ENCODE measurements at places on chromosomes 4 and X.

- peak; percentile 27 for DNase-seq
Measured at GRCh38 chr4:107183155-107183774, 147.2 kb upstream of the DKK2 start.

- no peak for DNase-seq
Measured at GRCh38 chrX:21616386-21616785, 41.7 kb downstream of the KLHL34 start.

DNA sequence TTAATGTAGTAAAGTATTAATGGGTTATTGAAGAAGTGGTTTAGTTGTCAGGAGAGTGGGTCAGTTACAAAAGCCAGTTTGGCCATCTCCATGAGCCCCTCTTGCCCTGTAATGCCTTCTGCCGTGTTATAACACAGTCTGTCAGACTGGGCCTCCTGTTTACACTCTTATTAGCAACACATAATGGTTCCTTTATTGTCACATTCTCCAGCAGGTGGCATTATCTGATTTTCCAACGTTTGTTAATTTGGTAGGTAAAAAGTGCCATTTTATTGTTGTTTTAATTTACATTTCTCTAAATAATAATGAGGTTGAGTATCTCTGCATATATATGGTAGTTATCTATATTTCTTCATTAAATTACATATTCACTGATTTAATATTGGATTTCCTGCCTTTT lies 560.8 kb downstream of the FGF13 start:
- no peak for DNase-seq

GRCh38 chrX:21655901-21656586 lies 2.1 kb downstream of the KLHL34 start:
- no peak for DNase-seq

- no peak for DNase-seq
Measured at GRCh38 chr4:47053485-47053884, 22.1 kb downstream of the GABRB1 start.

DNA sequence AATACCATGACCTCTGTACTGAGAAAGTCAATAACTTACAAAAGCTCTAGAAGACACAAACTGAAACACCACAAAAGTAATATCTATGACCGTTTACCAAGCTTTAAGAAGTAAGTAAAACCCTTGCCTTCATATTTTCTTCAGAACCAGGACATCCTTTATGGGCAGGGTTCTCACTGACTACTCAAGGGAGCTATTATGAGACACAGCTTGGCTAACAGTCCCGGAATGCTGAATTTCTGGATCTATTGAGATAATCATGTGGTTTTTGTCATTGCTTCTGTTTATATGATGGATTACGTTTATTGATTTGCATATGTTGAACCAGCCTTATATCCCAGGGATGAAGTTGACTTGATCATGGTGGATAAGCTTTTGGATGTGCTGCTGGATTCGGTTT lies 19.9 kb upstream of the CDS1 start:
- no peak for DNase-seq

- no peak for DNase-seq
Measured at GRCh38 chr4:9765091-9765490, 16.3 kb upstream of the DRD5 start.

DNA sequence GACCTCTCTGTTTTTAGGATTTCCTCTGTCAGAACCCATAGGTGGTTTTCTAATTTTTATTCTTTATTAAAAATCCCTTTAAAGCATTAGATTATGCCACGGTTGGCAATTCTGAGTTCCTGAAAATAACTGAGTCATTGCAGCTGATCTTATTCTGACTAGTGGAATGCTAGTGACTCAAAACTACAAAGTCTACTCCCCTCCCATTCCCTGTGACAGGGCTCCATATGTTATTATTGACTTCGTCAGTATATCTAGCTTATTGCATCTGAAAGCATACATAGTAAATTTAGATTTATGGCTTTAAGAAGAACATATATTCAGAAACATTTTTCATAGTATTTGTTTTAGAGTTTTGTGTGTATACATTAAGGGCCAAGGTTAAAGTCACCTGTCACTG lies 38.5 kb downstream of the HERC3 start:
- no peak for DNase-seq

- no peak for DNase-seq
Measured at GRCh38 chr4:182486881-182487280, 243.7 kb downstream of the TENM3 start.

- DNase-seq, result no peak
Measured at GRCh38 chr4:61298178-61298740, 98.1 kb downstream of the ADGRL3 start.

DNA sequence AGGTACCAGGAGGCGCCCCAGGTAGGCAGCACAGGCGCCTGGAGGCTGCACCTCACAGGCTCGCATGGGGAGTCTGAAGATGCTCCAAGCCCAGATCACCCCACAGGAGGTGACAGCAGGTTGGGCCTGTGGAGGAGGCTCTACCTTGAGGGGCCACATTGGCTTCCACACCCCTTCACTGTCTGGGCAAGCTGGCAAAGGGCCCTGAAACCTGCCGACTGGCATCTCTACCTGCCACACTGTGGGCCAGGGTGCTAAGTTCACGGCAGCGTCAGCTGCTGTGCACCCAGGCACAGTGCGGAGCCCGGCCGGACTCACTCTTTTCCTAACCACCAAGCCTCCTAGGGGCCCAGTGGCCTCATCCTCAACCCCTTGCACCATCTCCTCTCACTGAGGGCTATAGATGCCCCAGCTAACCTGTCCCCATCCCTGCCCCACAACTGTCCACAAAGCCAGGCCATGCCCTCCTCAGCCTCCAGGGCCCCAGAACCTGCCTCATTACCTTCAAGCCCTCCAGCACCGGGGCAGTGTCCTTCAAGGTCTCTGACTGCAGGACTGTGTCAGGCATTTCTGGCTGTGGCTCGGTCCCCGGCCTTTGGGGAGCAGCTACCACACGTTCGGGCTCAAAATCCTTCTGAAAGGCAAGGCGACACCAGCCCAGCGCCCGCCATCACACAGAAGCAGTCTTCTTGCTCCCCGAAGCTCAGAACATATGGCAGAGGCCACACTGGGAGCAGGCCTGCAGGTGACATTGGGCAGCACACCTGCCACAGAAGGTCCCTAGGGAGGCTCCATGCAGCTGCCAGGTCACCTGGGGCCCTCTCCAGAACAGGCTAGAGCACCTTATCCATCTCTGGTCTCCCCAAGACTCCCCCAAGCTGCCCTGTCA lies 28.8 kb downstream of the FGFR3 start:
- no peak for DNase-seq

GRCh38 chr4:24482871-24483270 lies 101.5 kb downstream of the DHX15 start:
- DNase-seq, result no peak

- DNase-seq, result no peak
Measured at GRCh38 chr4:177066746-177067145, 242.9 kb upstream of the NEIL3 start.

- no peak for DNase-seq
Measured at GRCh38 chrX:140711894-140712293, 2.3 kb downstream of the LINC00632 start.

GRCh38 chr4:86442881-86443280 lies 83.0 kb upstream of the MAPK10 start:
- no peak for DNase-seq

DNA sequence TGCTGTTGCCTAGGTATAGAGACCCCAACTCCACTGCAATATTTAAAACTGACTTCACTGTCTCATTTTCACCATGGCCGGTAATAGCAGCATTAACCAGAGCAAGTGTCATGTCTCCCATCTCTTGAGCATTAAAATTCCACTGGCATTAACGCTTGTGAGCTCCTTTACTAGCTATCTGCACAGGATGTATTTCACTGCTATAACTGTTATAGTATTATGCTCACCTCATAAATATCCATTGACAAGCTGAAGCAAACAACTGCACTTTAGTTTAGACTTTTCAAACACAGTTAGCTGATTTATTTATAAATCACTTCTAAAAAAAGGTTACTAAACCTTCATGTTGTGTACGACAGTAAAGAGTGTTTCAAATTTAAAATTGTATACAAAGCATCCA lies 157.8 kb downstream of the ANTXR2 start:
- DNase-seq, result no peak

DNA sequence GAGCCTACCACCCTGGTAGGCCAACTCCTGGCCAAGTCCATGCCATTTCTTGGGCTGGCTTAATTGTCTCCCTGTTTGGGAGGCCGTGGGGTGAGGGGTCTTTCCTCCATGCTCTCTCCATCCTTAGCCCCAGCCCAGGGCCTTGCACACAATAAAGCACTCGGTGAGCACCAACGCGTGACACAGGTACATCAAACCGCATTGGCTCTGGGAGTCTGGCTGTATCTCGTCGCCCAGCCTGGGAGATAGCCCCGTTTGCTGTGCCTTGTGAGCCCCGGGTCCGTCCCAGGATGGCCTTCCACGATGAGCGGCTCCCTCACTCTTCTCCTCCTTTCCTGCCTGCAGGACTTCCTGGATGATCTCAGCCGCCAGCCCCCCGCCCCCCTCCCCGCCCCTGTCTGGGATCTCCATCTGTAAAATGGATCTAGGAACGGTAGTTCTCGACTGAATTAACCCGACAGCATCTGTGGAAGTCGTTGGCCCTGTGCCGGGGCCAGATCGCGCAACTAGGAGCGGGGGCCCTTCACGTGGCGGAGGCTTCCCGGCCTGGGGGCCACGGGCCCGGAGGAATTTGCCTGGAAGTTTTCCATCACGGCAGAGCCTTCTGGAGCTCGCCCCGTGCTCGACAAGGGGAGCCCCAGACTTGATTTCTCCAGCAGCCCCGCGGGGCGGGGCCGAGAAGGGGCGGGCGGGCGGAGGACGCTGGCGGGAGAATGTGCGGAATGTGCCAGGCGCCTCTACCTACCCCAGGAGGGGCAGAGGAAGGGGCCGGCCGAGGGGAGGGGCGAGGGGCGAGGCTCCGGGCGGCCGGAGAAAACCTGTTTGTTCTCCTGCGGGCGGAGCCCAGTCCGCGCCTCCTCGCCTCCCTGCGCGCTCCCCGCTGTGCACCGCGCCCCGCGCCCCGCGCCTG lies at the start of gene ZNF185:
Gene ZNF185 (plus strand): TSS at position 846 of the 910 bp plus-strand sequence. CDS start 16,423 bp downstream, outside the sequence.
- DNase-seq, result no peak

- no peak for DNase-seq
Measured at GRCh38 chrX:94041881-94042280, 367.9 kb downstream of the FAM133A start.

DNA sequence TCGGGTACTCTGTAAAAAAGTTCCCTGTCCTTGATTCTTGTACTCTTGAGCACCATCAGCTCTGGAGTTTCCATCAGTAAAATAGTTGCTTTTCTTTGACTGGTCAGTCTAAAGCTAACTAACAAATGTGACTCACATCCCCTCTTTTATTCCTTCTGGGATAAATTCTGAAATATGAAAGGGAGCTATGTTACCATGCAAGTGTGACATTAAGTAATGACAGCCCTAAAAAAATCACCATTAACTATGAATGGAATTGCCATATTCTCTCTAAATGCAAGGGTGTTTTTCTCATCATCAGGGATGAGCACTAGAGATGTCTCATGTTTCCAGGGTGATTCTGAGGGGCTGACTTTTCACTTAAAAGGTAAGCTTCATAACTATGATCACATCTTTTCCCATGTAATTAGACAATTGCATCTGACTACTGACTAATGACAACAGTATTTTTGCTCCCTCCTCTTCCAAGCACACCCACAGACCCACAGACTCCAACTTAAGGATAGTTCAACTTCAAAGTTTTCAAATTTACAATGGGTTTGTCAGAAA lies 26.9 kb upstream of the RASGEF1B start:
- DNase-seq, result no peak

DNA sequence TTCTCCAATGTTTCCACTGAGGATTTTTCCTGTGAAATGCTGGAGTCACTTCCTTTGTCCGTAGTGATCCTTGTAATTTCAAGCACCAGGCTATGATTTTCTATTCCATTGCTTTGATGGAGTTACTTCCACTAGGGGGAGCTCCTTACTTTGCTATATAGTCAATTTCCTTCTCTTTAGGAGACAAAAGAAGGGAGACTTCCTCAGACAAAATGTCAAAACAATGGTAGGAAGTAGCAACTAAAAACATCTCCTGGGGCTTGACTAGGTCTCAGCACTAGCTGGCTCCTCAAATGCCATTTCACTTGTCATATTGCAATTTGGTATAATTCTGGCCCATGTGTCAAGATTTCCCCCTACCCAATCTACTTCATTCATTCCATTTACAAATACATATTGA lies 24.1 kb downstream of the ZCCHC12 start:
- no peak for DNase-seq

- no peak for DNase-seq
Measured at GRCh38 chrX:96756491-96756890, 71.8 kb downstream of the DIAPH2 start.

GRCh38 chr4:136194962-136195361 lies 1337.3 kb downstream of the PCDH18 start:
- DNase-seq, result no peak

- DNase-seq, result no peak
Measured at GRCh38 chr4:25922812-25923369, 8.9 kb downstream of the SMIM20 start.

DNA sequence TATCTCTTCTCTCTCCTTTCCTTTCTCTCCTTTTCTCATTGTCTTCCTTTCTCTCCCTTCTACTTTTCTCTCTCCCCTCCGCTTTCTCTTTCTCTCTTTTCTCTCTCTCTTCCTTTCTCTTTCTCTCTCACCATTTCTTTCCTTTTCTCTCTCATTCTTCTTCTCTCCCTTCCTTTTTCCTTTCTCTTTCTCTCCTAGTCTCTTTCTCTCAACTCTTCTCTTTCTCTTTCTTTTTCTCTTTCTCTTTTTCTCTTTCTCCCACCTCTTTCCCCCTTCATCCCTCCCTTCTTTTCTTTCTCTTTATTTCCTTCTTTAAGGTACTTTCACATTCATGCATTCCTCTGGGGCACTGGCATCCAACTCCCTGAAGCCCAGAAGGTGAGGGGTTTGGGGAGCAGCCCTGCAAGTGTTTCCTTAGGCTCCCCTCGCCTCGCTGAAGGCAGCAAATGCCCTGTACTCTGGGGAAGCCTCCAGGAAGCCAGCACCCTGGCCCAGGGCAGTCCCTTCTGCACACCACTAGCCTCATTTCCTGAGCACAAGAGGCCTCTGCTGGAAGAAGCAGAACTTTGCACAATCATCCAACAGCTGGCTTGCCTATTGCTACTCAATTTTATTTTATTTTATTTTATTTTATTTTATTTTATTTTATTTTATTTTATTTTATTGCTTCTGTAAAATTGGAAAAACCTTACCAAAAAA lies 124.2 kb downstream of the NFKB1 start:
- DNase-seq, result peak; percentile 78

GRCh38 chr4:107570952-107571351 lies 149.1 kb downstream of the PAPSS1 start:
- DNase-seq, result no peak

DNA sequence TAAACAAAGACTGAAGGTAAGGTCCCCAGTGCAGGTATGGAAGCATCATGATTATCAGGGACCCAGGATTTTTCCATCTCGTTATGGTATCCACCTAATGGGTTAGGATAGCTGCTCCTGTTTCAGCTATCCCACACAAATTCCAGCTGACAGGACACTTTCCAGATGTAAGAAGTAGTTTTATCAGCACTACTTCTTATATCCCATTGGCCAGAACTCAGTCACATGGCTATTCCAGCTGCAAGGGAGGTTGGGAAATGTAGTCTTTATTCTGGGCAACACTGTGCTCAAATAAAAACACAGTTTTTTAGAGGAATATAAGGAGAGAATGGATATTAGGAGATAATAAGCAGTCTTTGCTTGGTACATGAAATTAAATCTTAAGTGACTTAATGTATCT lies 96.7 kb downstream of the SRPX start:
- no peak for DNase-seq

- no peak for DNase-seq
Measured at GRCh38 chrX:85109235-85109634, 105.6 kb downstream of the APOOL start.
